Ovary (tissue), 10 donors: ENCODE measurements at places on chromosomes 7 and 10. TPM values are rescaled to one million over a fixed set of nuclear protein-coding genes. Genes with fewer than 3 reads are reported as not detected.

DNA sequence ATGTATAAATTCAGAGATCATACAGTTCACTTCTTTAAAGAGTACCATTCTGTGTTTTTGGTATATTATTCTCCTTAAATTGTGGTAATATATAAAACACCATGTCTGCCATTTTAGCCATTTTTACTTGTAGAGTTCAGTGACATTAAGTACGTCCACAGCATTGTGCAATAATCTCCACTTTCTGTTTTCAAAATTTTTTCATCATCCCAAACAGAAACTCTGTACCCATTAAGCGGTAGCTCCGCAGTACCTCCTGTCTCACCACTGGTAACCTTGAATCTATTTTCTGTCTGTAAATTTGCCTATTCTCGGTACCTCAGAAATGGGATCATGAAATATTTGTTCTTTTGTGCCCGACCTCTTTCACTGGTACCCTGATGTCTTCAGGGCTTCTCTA, 60.3 kb downstream of the CAMK1D start:
- H3K4me1 ChIP-seq = no peaks in the 10 kb centered on the region
- no peaks in the 10 kb centered on the region for H3K27me3 ChIP-seq
- no peak overlapping the region for H3K4me3 ChIP-seq
- H3K36me3 ChIP-seq = no peaks in the 10 kb centered on the region
- DNase-seq = no peak
- no peak overlapping the region for H3K27ac ChIP-seq

GRCh38 chr10:8346861-8347260, 292.4 kb downstream of the GATA3 start:
- H3K4me1 ChIP-seq = no peaks in the 10 kb centered on the region
- no peaks in the 10 kb centered on the region for H3K27me3 ChIP-seq
- DNase-seq = no peak
- H3K4me3 ChIP-seq = no peak overlapping the region

GRCh38 chr7:12403287-12404181, at the start of gene VWDE:
VWDE (minus strand) TSS chr7:12403865; CDS start chr7:12403716, 149 bp downstream.
- H3K36me3 ChIP-seq = no peaks in the 10 kb centered on the region
- peaks cover 2% of the 10 kb centered on the region for H3K4me1 ChIP-seq
- no peak for DNase-seq
- no peaks in the 10 kb centered on the region for H3K27me3 ChIP-seq

- no peaks in the 10 kb centered on the region for H3K4me1 ChIP-seq
- no peaks in the 10 kb centered on the region for H3K36me3 ChIP-seq
- no peaks in the 10 kb centered on the region for H3K27me3 ChIP-seq
- no peak for DNase-seq
- no peak overlapping the region for H3K27ac ChIP-seq
- H3K4me3 ChIP-seq = no peak overlapping the region
Observed at GRCh38 chr10:114917927-114918672, 19.9 kb upstream of the TRUB1 start.

GRCh38 chr10:119754936-119755335, 29.1 kb downstream of the INPP5F start:
- no peaks in the 10 kb centered on the region for H3K36me3 ChIP-seq
- no peak for DNase-seq
- no peak overlapping the region for H3K4me3 ChIP-seq

GRCh38 chr7:1569833-1570632, at the start of gene PSMG3:
PSMG3 (minus strand) TSS chr7:1570032; CDS start chr7:1569339, 693 bp downstream.
- peak within 1 kb of the TSS; percentile 87 for H3K27ac ChIP-seq
- DNase-seq = peak; percentile 94
- peak within 1 kb of the TSS; percentile 87 for H3K4me3 ChIP-seq
- H3K36me3 ChIP-seq = no peaks in the 10 kb centered on the region
- peaks cover 7% of the 10 kb centered on the region for H3K4me1 ChIP-seq

DNA sequence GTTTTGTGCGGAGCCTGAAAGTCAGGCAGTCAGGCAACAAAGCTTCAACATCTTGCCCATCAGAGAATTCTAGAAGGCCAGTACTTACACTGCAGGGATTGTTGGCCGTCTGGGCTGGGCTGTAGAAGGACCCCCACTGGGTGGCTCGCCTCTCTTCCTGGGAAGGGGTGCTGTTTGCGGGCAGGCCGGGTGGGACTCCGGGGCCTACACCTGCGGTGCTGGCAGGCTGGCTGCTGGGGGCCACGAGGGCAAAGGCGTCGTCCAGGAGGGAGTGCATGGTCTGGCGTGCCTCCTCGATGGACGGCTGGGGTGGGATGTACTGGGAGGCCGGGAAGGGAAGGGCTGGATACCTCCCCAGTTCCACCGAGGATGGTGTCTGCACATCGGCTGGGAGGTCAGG, 63.1 kb upstream of the ATP6V0A4 start:
- H3K27me3 ChIP-seq = no peaks in the 10 kb centered on the region
- H3K36me3 ChIP-seq = no peaks in the 10 kb centered on the region
- H3K4me1 ChIP-seq = no peaks in the 10 kb centered on the region
- no peak overlapping the region for H3K4me3 ChIP-seq
- no peak for DNase-seq
- no peak overlapping the region for H3K27ac ChIP-seq

DNA sequence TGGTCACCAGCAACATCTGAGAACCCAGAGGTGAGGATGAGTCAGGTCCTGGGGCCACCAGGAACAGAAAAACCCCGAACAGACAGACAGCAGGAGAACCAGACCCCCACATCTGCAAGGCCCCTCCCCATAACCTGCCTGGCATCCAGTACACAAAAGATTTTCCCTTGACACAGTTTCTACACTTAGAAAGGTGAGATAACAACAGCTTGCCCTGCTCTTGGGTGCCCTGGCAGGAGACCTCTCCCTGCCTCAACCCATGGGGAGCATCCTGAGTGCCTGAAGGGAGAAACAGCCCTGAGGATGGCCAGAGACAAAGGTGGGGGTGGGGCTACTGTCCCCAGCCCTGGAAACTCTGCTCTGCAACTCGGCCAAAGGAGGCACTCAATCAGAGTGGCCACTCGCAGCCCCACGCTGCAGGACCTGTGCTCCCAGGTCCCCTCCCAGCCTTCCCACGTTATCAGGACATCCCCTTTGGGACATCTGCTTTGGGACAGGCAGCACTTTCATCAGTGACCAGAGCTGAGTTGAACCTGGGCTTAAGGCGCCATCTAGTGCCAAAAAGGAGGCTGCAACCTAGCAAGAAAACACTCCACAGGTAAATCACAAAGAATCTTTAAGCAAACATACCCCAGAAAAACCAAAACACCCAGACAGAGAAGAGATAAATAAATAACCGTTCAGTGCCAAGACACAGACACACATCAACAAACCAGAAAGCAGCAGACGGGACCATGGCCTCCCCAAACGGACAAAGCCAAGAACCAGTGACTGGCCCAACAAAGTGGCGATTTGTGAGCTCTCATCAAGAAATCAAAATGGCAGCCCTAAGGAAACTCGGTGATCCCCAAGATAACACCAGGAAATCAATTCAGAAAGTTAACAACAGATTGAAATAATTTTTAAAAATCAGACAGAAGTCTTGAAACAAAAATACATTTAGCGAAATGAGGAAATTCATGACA, 233.7 kb downstream of the PTPRN2 start:
- H3K4me1 ChIP-seq = no peaks in the 10 kb centered on the region
- no peaks in the 10 kb centered on the region for H3K36me3 ChIP-seq
- no peak overlapping the region for H3K27ac ChIP-seq
- no peak overlapping the region for H3K4me3 ChIP-seq
- DNase-seq = no peak

DNA sequence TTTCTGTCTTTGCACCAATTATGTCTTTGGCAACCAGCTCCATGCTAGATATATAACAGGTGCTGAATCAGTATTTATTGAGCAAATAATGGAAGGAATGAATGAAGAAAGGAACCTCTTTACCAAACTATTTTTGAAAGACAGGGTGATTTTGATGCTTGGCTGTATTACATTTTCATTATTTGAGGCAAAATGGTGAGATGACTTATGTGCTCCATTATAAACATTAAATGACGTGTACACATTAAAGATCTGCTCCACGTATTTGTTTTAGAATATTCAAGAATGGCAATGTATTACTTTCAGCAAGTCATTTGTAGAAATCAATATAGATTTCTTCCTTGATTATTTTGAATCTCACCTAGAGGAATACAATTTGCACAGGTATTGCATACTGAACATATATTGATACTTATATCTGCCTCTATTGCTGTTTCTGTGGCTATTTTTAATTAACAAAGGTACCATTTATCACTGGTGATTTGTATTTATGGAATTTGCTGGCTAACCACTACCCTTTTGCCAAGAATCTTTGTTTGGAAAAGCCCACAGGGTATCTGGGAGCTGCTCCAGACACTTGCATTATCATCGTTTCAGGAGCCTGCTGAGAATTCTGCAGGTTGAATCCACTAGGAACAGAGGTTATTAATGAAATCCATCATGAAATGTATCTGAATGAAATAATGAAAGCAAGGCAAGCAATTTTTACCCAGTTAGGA, 92.2 kb downstream of the SEMA3C start:
- H3K4me3 ChIP-seq = no peak overlapping the region
- no peak overlapping the region for H3K27ac ChIP-seq

- no peaks in the 10 kb centered on the region for H3K36me3 ChIP-seq
- peaks cover 1% of the 10 kb centered on the region for H3K4me1 ChIP-seq
- no peaks in the 10 kb centered on the region for H3K27me3 ChIP-seq
- H3K27ac ChIP-seq = no peak overlapping the region
- no peak overlapping the region for H3K4me3 ChIP-seq
- no peak for DNase-seq
Observed at GRCh38 chr7:73823873-73824592, 6.8 kb upstream of the CLDN4 start.

Gene VWA2
- not detected for total RNA-seq

Gene IDI2
- not detected for total RNA-seq

Gene RNF133
- 0.46 TPM for total RNA-seq
